Neural crest cell (in vitro differentiated cells): ENCODE measurements at places on chromosomes 1 and 21.

- peak; percentile 59 for DNase-seq
Measured at GRCh38 chr21:16279731-16280581, 550.2 kb downstream of the USP25 start.

DNA sequence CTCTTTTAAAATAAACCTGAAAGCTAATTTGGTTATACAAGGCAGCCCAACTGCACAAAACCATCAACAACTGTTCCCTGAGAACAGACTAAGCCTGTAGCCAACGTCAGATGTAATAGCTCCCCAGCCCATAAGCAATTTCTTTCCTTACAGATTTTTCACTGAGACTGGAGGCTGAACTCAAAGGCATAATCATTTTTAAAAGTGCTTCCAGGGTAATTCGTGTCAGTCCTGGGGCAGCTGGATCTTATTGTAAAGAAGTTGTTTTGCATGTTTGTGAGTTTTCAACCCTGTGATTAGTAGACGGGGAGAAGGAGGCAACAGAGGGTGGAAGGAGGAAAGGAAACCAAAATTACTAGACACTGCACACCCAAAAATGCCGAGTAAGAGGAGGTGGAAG, 3.2 kb downstream of the DPT start:
- no peak for DNase-seq

GRCh38 chr1:216181590-216181989, 241.7 kb downstream of the USH2A start:
- DNase-seq = no peak

GRCh38 chr1:192158181-192158580, at the start of gene RGS18:
RGS18 (plus strand) TSS chr1:192158462; CDS start chr1:192158638, 176 bp downstream.
- DNase-seq = no peak

GRCh38 chr1:54962612-54963395, 17.6 kb upstream of the TMEM61 start:
- DNase-seq = no peak

DNA sequence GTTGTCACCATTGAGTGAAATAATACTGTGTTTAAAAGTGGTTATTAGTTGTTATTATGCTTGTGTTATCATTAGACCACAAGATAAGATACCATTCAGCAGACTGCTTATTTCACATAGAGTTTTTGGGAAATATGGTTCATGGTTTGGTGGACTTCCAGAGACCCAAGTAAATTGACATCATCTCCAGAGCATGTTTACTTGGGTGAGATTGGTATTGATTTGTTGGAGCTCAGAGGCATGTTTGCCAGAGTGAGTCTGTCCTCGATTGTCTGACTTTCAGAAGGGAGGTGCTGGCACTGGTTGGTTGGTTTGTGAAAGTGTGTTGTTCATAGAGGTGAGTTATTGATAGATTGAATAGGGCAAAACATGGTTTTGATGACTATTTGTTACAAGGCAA, 291.4 kb downstream of the TGFB2 start:
- no peak for DNase-seq

- no peak for DNase-seq
Measured at GRCh38 chr1:236760480-236760879, 34.6 kb upstream of the MTR start.

GRCh38 chr1:117814856-117815797, 114.3 kb downstream of the GDAP2 start:
- DNase-seq = no peak

DNA sequence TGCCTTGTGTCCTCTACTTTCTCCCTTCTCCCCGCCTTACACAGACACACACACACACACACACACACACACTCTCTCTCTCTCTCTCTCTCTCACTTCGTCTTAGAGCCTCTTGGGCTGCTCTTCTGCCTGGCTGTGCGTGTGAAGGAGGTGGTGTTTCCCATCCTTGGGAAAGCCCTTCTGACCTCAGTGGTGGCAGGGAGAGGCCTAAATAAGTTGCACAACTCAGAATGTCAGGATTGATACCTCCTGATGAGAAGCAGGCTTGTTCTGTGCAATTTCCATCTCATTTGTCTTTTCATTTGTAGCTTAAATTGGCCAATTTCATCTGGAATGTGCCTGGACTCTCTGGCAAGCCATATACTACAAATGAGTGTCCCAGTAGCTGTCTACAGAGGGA, 25.0 kb downstream of the LRRN2 start:
- no peak for DNase-seq

DNA sequence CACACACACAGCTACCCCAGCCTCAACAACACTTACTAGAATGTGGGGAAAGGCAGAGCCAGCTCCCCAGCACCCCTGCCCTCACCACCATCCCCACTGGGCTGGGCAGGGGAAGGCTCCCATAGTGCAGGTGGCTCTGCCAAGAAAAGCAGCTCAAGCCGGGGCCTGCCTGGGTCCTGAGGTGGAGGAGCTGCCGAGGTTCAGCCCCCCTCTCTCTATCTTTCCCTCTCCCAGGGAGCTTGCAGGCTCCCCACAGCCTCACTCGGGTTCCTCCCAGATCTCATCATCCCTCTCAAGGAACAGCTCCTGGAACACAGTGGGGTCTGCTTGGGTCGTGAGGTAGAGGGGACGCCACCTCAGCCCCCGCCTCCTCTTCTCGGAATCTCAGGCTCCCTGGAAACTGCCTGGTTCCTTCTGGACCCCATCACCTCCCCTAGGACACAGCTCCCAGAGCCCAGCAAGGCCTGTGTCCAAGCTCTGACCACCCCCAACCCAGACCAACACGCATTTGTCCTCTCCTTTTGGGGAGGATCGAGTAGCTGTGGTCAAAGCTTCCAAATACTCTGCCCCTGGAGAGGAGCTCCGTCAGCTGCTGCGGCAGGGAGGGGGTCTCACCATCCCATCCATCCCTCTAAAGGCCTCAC, 704 bp downstream of the S100A16 start:
- DNase-seq = no peak

- DNase-seq = no peak
Measured at GRCh38 chr1:37605061-37605650, 9.4 kb upstream of the GNL2 start.
